Gastrocnemius medialis (tissue), 4 donors: ENCODE measurements at places on chromosomes 5 and 9.

- DNase-seq: no peak
Measured at GRCh38 chr9:23538067-23538402, 288.0 kb downstream of the ELAVL2 start.

- no peak for DNase-seq
Measured at GRCh38 chr9:33340186-33340585, 49.9 kb downstream of the NFX1 start.

DNA sequence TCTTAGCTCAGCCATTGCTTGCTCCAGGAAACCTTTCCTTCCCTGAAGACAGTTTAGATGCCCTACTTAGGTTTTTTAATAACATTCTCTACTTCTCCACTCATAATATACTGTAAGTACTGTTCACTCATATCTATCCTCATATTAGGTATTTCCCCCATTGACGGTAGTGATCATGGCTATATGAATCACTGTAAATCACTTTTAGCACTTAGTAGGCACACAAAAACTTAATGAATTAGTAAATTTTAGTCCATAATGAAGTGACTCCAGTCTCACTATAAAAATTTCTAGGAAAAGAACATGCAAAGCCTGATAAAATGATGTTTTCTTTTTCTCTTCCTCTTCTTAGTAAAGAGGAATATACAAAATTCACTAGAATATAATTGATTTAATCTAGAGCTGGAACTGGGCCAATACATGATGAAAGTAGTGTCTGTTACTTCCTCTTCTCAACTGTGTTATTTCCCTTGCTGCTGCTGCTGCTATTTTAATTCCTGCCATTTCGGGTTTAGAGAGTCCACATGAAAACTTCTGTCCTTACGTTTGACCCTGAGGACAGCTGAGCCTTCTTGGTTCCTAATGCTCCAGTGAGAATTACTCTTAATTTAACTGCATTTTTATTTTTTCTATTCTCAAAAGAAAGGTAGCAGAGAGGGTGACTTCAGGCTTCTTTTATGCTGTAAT is 73.5 kb downstream of the LNPEP start:
- no peak for DNase-seq

DNA sequence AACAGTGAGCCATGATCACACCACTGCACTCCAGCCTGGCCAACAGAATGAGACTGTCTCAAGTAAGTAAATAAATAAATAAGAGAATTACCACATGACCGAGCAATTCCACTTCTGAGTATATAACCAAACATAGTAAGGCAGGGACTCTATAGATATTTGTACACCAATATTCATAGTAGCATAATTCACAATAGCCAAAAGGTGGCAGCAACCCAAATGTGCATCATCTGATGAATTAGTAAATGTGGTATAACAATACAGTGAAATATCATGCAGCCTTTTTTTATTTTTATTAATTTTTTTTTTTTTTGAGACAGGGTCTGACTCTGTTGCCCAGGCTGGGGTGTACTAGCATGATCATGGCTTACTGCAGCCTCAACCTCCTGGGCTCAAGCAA is 33.1 kb downstream of the ALDH7A1 start:
- DNase-seq: no peak

DNA sequence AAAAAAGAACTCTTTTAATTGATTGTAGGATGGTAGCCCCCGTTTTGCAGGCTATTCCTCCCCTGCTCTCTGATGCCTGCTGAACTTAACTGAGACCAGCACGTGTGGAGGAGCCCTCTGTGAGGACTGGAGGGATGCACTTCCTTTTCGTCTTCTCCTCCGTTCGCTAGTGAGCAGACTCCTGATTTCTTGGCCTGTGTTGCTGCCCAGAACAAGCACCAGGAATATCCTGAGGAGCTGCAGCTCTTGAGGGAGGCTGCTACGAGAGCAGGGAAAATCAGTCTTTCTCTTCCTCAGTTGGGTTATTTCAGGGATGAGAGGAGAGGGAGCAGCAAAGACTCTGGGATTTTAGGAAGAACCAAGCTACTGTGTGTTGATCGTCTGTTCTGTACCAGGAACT is 74.7 kb downstream of the ARHGAP26 start:
- no peak for DNase-seq

DNA sequence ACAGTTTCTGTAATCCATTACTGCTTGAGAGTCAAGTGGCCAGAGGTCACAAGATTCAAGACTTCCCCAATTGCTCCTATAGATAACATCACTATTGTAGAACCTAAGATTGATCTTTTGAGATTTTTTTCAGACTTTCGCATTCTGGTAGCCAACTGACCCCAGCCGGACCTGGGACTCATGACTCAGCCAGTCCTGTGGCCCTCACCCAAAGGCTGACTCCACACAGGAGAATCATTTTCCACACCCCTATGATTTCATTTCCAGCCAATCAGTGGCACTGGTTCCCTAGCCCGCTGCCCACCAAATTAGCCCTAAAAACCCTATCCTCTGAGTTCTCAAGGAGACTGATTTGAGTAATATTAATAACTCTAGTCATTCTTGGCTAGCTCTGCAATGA is 36.2 kb downstream of the TARS1 start:
- DNase-seq: no peak

DNA sequence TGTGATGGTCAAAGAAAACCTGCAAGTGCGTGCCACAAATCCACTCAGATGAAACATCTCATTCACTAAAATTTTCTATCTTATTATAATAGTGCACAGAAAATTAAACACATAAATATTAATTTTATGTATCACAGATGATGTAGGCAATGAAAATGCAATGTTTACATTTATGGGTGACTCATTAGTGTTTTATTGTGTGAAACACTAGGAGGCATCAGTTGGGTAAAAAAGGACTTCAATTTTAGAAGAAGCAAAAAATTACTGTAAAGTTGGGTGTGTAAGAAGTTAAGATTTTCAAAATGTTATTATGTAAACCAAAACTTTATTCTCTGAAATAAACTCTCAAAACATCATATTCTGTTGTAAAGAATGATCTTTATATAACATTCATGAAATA is 4.0 kb downstream of the MEF2C start:
- DNase-seq: no peak

DNA sequence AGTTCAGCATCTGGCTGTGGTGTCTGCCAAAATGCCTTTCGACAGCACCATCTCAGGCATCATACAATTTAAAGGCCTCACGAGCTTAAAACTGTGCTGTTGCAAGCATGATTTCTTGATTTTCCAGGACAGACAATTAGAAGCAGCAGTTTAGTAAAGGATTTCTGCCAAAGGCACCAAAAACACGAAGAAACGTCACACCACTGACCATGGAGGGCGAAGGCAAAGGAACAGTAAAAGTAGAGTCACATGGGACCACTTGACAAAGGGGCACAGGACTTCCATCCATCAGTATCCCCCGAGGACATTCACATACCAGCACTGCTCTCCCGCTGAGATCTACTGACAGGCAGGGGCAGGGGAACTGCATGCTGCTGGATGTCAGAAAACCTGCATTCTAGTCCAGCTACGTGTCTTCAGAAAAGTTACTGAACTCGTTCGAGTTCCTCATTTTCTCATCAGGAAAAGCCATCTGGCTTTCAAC is 70.4 kb upstream of the FBXW11 start:
- no peak for DNase-seq

DNA sequence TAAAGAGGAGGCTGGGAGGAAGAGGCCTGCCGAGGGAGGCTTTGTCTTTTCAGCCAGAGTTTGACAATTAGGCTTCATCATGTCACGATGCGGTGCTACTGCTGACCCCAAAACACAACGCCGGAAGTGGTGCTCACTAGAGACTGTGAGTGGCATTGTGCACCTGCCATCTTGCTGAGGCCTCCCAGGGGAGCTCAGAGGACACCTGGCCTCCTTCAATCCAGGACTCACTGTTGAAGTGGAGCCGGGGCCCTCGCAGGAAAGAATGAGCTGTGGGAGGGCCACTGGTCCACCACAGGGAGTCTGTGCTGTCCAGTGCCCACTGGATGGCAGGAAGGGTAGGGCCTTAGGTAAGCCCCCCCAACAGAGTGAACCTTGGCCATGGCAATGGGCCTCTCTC is 12.7 kb upstream of the SLC25A48 start:
- no peak for DNase-seq

GRCh38 chr5:126332326-126332725 is 90.9 kb upstream of the GRAMD2B start:
- DNase-seq: no peak

DNA sequence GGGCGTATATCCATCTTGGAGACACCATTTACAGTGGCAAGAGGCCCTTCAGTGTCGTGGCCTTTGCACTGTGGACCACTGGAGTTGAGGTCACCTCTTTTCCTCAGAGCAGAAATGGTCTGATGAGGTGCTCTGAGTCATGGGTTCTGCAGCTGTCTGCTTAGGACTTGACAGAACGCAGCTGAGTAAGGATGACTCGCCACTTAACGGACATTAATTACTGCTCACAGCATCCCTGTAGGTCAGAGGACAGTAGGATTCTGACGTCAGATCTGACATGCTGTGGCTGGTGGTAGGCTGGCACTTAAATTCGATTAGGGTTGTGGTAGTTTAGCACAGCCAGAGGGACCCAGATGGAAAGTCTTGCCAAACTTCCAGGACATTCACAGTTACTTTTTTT is 479.4 kb downstream of the DMAC1 start:
- DNase-seq: no peak

DNA sequence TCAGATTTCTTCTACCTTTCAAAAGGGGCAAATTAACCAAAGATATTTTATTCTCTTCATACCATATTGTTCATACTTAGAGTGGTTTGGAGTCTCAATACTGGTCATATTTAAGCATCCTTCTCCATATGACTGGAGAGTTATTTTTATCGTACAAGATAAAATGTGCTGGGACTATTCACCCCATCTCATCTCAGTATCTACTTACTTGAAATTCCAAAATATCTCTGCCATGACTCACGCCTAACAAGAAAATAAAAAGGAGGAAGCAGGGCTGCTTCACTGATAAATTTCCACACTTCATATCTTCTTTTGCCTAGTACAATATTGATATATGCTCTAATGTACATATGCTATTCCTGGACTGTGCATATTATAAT is 277.9 kb upstream of the CDH9 start:
- DNase-seq: no peak
